ENCODE measurements at places on chromosomes 2 and 18. TPM values are rescaled to one million over a fixed set of nuclear protein-coding genes. Genes with fewer than 3 reads are reported as not detected.

DNA sequence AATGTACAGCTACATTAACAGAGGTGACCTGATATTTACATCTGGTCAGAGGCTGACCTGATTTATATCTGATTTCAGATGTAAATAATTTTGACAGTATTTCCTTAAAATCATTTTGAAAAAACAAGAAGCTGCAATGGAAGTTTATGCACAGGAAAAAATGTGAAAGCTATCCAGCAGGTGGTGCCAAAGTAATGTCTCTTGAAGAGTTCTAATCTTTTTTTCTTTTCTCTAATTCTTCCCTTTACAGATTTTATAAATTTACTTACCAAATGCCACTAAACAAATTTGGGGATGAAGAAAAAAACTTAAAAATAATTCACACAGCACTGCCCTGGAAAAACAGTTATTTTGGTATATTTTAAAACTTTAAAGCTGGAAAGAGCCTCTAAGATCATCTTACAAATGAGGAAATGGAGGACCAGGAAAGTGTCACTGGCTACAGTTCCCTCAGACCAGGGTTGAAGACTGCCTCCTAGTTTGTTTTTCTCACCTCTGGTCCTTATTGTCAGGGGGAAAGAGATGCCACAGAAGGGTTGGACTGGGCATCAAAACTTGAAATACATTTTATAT is 16.4 kb upstream of the FBLN7 start:
- peak; percentile 39 for DNase-seq

Gene CNRIP1
- polyA plus RNA-seq: 20.1 TPM

DNA sequence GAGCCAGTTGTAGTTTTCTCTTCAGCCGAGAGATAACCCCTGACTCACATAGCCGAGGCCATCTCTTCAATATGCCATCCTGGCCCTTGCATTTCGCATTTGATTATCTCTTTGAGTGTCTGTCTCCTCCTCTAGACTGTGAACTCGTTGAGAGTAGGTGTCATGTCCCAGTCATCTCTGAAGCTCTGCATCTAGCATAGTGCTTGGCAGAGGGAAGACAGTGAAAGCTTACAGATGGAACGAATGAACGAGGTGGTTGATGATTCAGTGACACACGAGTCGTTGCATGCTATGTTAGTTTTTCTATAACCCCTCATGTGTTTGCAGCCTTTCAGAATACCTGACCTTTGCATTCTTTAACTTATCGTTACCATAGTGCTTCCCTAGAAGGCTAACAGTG is 59.9 kb upstream of the CYRIA start:
- DNase-seq: no peak

Gene KCNIP3
- 7.9 TPM for polyA plus RNA-seq

Gene GPR17
- 2.4 TPM for polyA plus RNA-seq

GRCh38 chr2:212554233-212554632 is 15.6 kb upstream of the ERBB4 start:
- no peak for DNase-seq

- DNase-seq: no peak
Observed at GRCh38 chr2:123495241-123495640, 529.8 kb upstream of the CNTNAP5 start.
